ENCODE measurements at places on chromosomes 6 and 20.

- DNase-seq, result no peak
Measured at GRCh38 chr6:5723841-5724691, 282.7 kb downstream of the NRN1 start.

DNA sequence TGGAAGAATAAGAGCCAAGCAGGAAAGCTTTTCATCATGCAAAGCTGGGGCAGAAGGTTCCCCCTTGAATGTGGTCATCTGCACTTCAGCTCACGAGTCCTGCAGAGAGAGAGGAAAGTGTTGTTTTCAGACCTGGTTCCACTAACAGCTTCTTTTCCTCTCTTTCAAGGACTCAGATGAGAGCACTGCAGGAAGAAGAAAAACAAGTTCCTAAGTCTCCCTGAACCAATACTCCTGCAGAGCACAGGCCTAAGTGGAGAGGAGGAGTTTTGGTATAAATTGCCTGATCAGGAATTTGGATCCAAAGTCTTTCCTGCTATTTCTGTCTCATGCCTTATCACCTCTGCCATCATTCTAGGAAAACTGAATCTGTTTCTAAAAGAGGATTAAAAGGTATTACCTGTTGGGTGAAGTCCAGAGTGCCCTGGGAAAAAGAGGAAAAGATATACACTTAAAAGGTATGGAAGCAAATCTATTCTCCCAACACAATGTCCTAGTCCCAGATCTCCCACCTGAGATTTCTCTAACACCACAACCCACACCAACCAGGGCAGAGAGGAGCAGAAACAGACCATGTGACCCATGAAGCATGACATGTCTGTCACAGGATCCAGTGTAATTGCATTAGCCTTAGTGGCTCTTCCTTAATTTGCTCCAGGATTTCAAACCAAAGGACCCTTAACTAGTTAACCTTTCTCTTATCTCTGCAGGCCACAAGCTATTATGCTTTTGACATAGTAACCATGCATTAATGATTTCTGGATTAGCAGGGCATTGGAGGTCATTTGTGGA lies 12.2 kb downstream of the HLA-DRB5 start:
- DNase-seq, result no peak

DNA sequence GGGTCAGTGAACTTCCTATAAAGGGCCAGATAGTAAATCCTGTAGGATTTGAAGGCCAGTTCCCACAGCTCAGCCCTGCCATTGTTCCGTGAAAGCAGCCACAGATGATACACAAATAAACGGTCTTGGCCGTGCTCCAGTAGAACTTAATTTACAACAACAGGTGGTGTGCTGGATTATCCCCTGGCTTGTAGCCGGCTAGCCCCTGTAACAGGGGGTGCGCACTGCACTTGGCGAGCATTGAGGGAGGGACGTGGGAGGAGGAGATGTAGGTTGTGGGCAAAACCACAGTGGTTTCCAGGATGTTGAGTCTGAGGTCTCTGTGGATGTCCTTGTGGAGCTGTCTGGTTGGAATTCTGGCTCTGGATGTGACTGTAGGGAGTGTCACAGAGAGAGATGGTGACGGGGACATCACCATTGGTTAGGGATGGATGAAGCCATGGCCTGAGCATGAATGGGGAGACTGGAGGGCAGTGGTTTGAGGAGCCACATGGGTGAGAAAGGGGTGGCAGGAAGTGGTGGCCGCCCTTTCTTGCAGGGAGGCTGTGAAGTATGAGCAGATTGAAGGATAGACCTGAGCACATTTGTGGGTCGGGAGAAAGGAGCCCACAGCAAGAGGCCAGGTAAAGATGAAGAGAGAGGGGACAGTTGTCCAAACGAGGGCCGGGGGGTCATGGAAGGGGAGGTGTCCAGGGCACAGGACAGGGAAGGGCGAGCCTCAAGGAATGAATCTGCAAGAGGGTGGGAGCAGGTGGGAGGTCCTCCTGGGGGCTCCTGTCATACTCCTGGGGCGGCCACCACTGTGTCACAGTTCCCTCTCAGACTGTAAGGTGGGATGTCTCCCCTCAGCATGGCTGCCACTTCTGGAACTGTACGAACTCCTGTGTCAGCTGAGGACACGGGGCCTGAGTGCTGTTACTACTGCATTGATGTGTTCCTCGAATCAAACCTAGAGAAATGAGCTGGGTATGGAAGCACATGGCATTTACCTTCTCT lies 53.6 kb downstream of the CDH26 start:
- no peak for DNase-seq

DNA sequence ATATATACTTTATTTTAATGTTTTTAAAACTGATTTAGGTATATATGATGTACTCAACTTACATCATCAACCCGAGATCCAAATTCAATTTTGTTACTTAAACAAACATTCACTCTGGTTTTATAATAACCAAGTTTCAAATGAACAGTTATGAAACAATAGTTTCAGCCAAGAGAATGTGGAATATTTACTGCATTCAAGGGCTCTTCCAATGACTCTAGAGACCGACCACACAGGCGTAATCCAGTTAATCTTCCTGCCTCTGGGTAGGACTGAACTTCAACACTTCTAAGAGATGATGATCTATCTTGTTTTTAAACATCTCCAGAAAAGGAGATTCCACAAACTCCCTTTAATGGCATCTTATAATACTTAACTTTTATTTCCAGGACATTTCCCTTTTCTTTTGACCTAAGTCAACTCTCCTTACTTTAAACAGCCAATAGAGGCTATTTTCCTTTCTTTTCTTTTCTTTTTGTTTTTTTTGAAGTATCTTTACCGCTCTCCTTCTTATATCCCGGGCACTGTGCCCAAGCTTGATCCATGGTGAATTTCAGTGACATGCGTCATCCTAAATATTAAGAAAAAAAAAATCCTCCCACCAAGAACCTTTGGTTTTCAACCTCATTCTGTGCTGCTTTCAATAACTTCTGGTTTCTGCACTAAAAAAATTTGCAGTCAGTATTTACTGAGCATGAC lies 110.1 kb downstream of the KIF13A start:
- DNase-seq, result no peak

- no peak for DNase-seq
Measured at GRCh38 chr6:227812-228338, 64.4 kb upstream of the DUSP22 start.

GRCh38 chr6:20135677-20136268 lies 76.5 kb downstream of the MBOAT1 start:
- DNase-seq, result no peak

DNA sequence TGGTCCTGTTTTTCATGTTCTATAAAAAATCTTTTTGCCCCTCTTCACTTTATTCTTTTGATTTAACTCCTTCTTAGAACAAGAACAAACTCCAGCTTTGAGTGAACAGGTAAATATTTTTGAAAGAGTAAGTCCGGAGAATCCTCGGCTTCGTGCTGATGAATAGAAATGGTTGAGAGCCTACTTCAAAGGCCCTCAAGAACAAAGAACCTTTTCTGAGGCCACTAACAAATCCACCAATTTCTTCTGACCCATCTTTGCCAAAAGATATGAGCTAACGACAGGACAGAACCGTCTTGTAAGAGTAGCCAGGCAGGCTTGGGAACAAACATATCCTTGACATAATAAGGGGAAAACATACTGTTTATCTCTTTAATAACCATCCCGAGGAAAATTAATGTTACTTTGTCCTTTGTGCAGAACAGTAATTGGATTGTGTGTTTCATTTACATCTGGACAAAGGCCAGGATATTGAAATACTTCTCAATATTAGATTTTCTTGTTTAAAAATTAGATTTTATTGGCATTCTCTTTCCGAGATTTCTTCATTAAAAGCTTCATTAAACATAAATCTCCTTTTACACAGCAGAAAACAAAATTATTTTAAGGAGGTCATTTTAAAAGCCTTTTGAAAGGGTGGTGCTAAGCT lies 52.9 kb downstream of the NOX3 start:
- no peak for DNase-seq

DNA sequence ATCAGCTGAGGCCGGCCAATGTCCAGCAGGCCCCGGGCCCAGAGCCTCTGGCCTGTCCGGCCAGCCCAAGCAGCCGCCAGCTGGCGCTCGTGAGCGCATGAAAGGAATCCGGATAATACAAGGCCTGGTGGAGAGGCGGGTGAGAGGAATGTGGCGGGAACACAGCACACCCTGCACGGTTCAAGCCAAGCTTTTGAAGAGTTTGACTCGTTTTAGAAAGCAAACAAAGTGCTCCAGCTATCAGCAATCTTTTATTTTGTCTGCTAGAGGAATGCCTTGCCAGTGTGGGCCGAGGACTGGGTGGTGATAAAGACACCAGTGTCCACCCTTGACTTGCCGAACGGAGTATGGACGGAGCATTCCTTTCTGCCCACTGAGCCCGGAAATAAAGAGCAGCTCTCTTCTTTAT lies 9.3 kb upstream of the NEDD9 start:
- no peak for DNase-seq

DNA sequence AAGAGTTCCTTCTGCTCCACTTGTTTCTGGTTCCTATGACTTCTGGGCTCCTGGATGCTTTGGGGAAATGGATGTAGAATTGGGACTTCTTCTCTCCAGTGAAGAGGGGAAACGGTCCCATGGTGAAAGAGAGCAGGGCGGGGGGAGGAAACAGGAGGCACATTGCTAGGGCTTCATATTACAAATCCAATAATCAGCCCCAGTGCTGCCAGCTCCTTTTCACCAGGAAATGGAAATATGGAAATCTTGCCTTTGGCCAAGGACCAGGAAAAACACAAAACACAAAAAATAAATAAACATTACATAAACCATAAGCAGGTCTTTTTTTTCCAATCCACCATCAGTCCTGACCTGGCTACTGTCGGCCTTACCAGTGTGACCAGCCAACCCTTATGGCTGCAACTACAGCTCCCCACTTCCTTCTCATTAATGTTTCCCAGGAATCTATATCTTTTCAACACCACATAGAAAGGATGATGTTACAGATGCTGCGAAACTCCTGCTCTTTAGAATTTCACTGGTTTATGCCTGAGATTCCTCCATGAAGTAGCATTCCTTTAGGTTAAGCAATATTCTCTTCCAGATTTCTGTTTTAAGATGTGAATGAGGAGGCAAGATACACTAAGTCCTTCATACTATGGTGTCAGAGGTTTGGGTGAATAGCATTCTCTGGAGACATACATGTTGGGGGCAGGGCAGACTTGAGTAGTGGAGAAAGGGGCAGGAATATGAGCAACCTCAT lies 2.0 kb downstream of the PI3 start:
- DNase-seq, result no peak

DNA sequence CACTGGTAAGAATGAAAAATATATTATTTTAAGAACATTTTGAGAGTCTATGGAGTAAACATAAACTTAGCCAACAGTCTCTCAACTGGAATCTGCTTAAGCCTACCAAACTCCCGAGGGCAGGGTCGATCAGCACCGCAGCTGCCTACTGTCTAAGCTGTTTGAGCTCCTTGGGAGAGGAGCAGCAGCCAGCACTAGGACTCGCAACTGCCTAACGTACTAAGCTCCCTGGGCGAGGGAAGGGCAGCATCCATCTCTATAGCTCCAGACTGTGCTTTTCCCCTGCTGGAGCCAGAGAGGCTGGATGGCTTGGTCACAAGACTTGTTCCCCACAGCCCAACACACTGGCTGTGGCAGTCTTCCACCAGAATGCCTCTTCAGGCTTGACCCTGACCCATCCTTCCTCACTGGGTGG lies 96.4 kb downstream of the MOXD1 start:
- no peak for DNase-seq

GRCh38 chr20:20192366-20192765 lies 140.0 kb downstream of the CFAP61 start:
- DNase-seq, result no peak

DNA sequence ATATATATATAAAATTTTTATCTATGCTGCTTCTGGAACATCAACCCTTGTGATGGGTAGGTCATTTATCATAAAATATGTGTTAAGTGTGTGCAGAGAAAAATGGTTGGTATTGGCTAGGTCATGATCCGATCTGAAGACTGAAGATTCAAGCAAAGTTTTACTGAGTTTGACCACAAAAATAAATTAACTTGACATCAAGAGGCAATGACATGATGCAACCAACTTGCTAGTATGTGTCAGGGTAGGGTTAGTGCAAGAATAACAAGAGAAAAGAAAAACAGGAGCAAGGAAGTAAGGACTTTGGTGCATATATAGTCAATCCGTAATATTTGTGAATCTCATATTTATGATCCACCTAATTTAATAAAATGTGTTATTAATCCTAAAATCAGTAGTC lies 1202.0 kb upstream of the ADGRB3 start:
- no peak for DNase-seq

GRCh38 chr6:11920566-11920965 lies 91.5 kb upstream of the HIVEP1 start:
- no peak for DNase-seq

GRCh38 chr20:49323622-49324238 lies 45.9 kb upstream of the ZNFX1 start:
- DNase-seq, result no peak

GRCh38 chr20:46013322-46013828 lies 4.7 kb downstream of the MMP9 start:
- no peak for DNase-seq

DNA sequence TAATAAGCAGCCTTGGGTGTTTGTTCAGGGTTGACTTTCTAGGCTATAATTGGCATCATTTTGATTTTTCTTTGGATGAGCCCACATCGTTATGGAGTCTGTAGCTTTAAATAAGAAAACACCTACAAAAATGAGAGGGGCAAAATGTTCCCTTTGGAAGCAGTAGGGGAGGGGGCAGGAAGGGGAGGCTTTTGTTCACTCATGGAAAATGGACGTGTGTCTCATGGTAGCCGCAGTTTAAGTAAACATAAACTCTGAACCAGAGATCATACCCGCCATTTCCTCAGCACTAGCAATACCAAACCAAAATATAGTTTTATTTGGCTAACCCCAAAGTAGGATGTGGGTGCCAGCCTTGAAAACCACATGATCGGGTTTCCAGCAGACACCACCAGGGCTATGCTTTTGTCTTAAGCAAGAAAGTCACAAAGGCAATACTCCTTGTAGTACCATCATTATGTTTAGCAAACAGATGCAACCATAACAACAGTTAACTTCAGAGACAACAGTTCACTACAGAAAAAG lies 572.5 kb upstream of the JAG1 start:
- DNase-seq, result no peak

GRCh38 chr6:170178561-170179477 lies 112.1 kb downstream of the DLL1 start:
- DNase-seq, result no peak

DNA sequence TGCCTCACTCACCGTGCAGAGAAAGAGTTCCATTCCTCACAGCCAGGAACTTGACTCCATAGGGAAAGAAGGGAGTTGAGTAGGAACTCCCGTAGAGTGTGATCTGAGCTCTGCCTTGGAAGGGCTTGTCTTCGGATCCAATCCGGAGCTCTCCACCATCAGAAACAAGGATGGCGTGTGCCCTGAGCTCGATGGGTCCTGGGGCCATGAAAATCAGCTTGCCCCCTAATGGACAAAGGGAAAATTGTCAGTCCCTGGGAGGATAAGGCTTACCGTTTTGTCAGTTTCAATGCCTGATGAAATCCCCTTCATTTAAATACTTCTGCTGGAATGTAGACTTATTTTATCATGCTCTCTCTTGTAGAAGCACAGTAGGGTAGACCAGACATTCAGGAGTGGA lies 153.3 kb downstream of the PKHD1 start:
- no peak for DNase-seq

All from activated CD4-positive, CD25-positive, alpha-beta regulatory T cell (primary cell).